ENCODE measurements at places on chromosomes 11 and 22.

DNA sequence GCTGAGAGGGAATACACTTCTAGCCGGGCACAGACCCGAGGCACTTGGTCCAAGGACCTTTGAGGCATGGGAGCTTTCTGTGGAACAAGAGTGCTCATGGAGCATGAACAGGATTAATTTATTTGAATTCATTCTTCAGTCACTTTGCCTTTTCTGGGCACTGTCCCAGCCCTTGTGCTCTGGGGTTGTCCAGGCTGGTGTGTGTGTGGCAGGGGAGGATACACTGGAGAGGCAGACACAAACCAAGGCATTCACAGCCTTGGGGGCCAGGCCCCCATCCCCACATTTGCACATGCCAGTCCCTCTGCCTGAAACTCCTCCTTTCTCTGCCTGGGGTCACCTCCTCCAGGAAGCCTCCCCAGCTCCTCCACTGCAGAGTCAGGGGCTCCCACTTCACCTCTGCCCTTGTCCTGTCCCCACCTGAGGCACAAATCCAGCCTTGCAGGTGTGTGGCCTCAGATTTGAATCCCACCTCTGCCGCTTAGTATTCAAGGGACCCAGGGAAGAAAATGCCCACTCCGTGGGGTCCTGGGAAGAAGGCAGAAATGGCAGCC, 55.5 kb downstream of the MYO7A start:
- no peak for DNase-seq

GRCh38 chr11:111388420-111388819, 9.3 kb upstream of the POU2AF1 start:
- no peak for DNase-seq

DNA sequence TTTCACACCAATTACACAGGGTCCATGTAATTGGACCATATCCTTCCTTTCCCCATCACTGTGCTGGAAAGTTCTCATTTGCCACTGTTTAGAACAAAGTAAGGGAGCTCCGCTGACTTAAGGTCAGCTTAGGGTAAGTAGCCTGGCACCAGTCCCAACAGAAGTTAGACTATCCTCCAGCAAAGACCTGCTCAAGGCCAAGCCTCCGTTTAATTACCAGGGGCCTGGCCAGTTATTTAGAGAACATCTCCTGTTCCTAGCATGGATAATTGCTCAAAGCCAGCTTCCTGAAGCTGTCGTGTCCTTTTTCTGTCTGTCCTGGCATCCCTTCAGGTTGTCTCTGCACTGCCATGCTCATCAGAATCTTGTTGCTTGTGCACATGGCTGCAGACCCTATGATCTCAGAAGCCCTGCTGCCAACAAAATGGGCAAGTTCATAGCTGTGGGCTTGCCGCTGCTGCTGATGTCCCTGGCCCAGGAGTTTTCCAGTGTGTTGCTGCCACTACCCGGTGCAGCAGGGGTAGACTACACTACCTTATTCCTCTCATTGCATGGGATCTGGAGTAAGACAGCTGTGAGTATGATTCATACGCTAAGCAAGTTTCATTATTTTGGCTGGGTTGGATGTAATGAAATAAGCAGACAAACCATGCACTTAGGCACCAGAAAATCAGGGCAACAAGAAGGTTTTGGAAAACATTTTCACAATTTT, 8.1 kb downstream of the OR8A1 start:
- DNase-seq, result no peak

DNA sequence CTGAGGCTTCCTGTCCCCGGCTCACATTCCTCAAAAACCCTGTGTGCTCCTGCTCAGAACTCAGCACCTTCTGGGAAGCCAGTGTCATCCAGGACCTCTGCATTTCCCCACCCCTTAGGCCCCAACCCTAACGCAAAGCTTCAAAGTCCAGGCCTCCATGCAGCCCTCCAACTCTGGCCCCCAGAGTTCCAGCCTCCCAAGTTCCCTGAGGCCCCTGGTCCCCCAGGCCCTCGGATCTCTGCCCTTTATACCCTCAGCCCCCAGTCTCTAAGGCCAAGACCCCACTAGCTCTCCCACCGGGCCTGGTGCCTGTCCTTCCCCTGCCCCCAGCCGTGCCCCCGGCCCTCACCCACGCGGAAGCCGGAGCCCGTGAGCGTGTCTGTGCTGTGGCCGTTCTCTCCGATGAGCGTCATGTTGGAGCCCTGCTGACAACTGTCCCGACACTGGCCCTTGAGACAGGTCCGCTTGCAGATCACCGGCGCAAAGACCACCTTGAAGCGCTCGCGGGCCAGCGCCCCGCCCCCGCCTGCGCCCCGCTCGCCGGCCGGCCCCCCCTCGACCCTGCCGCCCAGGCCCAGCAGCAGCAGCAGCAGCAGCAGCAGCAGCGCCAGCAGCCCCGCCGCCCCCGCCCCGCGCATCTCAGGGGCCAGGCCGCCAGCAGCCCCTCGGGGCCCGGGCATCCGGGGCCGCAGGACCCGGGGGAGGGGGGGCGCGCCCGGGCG, 718 bp downstream of the LTBP3 start:
- DNase-seq, result no peak

- DNase-seq, result no peak
Measured at GRCh38 chr11:128632141-128632791, 44.9 kb upstream of the ETS1 start.

All from NK-92 treated with Interleukin-12 subunit alpha and Interleukin-12 subunit beta, amount 100 ng/mL, for 24 hours (cell line).